Stimulated activated CD4-positive, alpha-beta T cell treated with anti-CD3 and anti-CD28 coated beads, TNF-alpha, amount 100 ng/mL, for 1 hour (primary cell): ENCODE measurements at places on chromosomes 1 and 21.

DNA sequence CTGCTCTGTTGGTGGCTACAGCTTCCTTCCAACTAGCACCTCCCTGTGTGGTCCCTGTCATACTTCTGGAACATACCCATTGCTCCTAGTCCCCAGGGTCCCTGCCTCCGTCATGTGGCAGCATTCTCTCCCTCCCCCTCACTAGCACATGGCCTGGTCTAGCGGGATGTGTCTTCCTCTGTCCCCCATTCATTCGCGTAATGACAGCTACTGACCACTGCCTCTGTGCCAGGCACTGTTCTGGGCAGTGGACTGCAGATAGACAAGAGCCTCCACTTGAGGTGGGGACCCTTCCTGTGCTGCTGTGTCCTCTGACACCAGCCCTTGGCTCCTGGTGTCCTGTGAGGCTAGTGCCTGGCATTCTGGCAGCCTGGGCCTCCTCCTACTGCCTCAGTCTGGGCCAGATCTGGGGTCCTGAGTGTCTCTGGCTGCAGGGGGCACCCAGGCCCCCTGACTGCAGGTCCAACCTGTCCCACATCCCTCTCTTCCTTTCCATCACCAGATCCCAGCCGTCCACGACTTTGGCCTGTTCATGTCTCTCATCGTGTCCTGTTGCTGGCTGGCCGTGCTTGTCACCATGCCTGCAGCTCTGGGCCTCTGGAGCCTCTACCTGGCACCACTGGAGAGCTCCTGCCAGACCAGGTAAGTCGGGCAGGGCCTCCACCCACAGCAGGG, 38.1 kb downstream of the DISP3 start:
- DNase-seq = no peak

GRCh38 chr1:223411309-223411708, 18.1 kb downstream of the CCDC185 start:
- no peak for DNase-seq

DNA sequence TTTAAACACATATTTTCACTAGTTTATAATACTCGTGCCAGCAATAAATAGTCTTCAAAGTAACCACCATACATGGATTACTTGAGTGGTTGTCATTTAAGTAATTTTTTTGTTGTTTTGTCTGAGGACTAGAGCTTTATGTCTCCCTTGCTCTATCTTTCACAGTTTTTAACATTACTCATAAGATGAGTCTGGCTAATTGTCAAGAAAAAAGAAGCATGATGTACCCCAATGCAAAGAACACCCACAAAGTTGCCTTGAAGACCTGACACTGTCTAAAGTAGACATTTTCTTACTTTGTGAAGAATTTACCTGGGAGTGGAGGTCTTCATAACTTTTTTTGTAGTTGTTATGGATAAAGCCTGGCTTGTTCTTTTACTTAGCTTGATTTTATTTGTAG, 210.4 kb upstream of the BRINP3 start:
- no peak for DNase-seq

GRCh38 chr1:24903011-24903461, 27.0 kb downstream of the RUNX3 start:
- DNase-seq = no peak

DNA sequence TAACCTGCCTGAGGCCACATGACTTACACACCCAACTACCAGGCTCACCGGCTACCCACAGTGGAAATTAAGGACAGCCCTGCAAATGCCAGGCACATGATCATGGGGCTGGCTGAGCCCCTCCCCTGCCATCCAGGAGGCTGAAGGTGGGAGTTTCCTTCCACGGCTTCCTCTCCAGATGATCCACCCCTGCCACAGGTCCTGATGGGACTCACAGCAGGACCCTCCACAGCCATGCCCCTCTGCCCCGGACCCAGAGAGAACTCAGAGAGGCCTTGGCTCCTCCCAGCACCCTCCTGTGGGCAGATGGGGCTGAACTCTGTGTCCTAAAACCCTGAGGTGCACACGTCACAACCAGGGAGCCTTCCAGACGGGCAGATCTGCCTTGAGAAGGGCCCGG, 29.1 kb upstream of the CASZ1 start:
- DNase-seq = no peak
